Fibroblast of skin of scalp (primary cell): ENCODE measurements at places on chromosomes 1 and 21.
A peak's percentile ranks its signal among the peaks of the same experiment; 100 is the strongest.

DNA sequence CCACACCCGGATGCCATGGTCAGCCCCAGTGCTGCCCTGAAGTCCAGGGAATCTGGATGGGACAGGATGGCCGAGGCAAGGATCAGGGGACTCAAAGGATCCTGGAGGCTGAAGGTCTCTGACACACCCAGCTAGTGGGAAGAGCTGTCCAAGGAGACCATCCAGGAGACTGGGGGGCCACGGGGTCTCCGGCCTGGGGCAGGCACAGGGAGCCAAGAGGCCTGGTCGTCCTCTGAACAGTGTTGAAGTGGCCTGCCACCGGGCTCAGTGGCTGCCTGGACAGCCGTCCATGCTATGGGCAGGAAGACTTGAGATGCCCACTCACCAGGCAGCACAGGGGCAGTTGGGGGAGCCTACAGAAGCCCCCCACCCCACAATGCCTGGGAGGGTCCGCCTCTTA, 41.9 kb downstream of the MEGF6 start:
- no peak for DNase-seq

DNA sequence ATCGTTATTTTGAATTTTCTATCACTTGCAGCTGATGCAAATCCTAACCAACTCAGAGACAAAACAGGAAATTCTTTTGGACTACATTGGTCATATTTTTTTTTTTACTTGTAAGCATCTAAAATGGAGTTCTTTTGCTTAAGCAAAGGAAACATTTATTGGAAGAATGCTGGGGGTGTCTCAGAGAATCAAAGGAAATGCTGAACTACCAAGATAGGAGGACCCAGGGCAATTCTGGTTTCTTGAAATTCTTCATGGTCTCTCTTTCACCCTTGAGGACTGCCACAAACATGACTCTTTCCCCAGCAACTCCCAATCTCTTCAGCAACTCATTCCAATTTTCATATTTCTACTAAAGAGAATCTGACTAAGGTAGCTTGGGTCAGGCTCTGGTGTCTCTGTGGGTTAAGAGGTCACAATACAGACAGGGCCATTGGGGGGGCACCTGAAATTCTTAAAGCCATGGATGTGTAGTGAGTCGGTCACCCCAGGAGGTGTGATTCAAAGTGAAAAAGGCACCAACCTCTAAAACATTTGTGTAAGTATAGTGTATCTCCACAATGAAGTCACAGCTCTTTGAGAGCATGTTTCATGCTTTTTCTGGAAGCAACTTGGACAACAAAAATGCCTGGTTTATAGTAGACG, 171.1 kb upstream of the FGGY start:
- peak; percentile 64 for DNase-seq

- DNase-seq: no peak
These were observed 86.5 kb upstream of the WNT4 start for GRCh38 chr1:22229379-22229778.

GRCh38 chr1:57109247-57109646, 143.4 kb upstream of the C8B start:
- DNase-seq: peak; percentile 53

- DNase-seq: peak; percentile 32
These were observed 256.4 kb downstream of the HMCN1 start for GRCh38 chr1:185990565-185990964.

DNA sequence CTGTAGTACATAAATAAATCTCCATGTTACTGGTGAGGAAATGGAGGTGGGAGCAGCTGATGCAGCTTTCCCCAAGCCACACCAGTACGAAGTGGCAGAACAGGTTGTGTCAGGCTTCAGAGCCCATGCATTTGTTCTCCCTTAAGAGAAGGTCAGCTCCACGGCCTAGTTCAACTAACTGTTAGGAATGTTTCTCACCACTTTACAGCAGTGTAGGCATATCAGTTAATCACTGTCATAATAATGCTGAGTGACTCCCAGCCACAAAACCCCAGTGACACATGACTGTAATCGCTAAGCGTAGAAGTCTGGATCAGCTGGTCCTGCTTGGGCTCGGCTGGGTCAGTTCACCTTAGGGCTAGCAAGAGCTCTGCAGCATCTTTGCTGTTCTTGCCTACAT, 90.4 kb downstream of the VPS26C start:
- DNase-seq: no peak

DNA sequence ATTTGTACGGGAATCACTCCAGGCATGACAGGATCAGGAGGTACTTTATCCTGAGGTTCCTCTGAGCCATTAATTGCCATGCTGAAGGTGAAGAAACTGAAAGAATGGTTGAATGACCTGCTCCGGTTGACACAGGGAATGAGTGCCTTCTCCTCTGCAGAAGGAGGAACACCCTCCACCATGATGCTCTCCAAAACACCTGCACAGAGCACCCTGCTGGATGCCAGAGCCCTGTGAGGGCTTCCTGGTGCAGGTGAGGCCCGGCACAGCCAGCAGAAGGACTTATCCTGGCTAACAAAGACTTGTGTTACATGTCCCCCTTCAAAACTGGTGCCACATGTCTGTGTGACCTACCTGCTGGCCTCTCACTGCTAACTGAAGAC, 14.3 kb upstream of the LBR start:
- no peak for DNase-seq

GRCh38 chr1:36487906-36488305, 5.2 kb upstream of the CSF3R start:
- no peak for DNase-seq

DNA sequence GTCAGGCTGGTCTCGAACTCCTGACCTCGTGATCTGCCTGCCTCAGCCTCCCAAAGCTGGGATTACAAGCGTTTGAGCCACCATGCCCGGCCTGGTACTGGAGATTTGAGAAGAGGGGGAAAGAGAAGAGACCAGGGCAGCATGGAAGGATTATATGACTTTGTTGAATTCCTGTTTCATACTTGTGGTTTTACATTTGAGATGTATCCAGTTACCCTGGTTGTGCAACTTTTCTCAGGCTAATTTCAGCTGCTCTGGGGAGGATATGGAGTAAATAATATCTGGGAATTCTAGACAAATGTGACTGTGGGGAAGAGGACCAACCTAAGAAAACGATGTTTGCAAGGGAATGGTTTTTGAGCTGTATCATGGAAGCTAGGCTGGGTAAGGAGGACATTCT, 89.5 kb upstream of the GREM2 start:
- DNase-seq: peak; percentile 92

DNA sequence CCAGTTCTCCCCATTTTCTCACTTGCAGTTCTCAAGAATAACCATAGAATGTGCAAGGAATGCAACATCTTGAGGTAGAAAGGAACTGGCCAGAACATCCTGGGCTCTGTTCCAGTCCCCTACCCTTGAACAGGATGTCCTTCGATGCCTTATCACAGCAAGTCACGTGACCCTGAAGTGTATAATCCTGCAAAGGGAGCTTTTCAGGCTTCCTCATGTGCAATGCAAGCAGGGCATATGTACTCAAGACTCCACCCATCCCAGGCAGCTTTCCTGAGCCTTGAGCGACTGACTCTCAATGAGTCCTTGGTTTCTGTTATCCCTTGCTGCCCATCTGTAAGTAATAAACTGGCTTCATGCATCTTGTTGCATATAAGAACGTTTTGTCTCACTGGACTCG, 311.0 kb downstream of the MRPL39 start:
- no peak for DNase-seq

GRCh38 chr1:95655321-95656020, 421.5 kb downstream of the RWDD3 start:
- DNase-seq: no peak

DNA sequence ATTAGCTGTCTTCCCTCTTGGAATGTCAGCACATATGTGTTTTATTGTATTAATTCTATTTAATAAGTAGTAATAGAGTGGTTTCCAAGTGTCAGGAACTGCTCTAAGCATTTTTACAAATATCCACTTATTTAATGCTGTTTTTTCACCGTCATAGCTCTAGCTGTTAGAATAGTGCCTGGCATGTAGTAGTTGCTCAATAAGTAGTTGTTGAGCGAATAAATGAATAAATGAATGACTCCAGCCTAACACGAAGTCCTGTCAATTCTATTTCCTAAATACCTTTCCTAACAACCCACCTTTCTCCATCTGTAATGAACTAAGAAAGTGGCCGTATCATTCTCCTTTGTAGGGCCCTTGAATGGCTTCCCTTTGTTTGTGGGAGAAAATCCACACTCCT, 312.5 kb downstream of the DISC1 start:
- no peak for DNase-seq

- DNase-seq: no peak
These were observed 69.5 kb downstream of the RHOU start for GRCh38 chr1:228804640-228805413.

DNA sequence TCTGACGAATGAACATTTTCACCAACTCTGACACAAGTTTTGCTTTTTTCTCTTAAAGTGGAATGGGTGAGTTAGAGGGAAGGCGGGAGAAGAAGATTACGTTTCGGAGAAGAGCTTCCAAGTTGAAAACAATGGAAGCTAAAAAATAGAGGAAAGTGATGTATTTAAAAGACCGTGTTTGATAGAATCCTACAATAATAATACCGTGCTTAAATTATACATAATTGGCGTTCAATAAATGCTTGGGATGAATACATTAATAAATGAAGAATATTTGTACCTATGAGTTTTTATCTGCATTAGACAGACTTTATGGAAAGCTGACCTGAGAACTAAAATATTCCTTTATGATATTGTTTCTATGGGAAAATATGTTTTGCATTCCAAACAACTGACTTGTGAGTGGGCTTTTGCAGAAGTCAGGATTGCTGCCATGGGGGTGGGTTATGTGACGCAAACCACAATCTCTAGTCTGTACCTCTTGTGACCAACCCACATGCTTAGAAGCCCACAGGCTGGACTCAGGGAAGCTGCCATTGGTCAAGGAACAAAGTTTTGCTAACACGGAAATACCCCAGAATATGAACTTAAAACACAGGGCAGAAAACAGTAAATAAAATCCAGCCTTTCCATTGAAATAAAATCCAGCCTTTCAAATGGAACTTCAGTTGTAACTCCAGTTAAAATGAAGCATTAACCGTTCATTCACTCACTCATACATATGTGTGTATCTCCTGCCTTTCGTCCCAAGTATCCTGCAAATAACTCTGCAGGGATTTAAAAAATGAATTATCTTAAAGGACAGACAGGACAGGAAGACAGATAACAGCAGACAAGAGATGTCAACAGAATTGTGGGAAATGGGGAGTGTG, 21.3 kb upstream of the ATF3 start:
- DNase-seq: peak; percentile 86

DNA sequence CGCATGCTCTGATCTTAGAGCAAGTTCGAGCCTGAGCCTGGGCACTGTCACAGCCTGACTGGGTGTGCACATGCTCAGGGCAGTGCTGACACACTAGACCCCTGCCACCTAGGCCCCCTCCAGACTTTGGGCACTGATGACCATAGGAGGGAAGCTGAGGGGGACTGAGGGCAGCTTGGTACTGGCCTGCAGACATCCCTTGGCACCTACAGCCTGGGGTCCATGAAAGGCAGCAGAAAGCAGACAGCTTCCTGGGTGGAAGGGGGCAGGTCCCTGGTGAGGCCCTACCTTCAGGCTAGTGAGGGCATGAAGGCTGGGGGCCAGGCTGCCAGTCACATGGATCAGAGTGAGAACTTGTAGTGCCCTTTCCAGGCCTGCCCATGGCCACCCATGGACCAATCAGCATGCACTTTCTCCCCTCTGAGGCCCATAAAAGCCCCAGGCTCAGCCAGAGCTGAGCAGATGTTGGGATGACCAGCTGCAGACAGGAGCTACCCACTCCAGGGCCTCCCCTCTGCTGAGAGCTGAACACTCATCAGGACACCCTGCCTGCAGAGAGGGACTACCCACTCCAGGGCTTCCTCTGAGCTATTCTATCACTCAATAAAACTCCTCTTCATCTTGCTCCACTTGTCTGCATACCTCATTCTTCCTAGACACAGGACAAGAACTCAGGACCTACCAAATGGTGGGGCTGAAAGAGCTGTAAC, 680.8 kb downstream of the MATN1 start:
- no peak for DNase-seq
